Fibroblast of skin of back (primary cell): ENCODE measurements at places on chromosomes 4 and X.

DNA sequence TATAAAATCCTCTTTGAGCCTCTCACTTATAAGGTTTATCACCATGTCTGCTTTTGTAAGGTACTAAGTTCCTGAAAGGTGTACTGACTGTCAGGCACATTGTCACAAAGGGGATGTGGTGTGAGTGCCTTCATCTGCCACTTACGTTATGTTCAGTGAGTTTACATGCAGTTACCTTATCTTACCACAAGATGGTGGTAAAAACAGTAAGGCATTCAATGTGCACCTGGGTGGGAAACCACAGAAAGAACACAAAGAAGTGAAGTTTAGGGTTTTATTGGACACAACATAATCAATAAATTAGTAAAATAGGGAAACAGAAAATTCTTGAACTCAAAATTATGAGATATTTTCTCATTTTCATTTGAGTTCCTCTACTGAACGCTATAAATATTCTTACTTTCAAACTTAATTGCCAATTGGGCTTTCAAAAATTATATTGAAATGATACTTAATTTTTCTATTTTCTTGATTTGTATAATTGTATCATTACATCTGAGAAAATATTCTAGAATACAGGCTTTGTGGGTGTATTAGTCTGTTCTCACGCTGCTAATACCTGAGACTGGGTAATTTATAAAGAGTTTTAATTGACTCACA lies 650.8 kb downstream of the PCDH7 start:
- DNase-seq = peak; percentile 43

DNA sequence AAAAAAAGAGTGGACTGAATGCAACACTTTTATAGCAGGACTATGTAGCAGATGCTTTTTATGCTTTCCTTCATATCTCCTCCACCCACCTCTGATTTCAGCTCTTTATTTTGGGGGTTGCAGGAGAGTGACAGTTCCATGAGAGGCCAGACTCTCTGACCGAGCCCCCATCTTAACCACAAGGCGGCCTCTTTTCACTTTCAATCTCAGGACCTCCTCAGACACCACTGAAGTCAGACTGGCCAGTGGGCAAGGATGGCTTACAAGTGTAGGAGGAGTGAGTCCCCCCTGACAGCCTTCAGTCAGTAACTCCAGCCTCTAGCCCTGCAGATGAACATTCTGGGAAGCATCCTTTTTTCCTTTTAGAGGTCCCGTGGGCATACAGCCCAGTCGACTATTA lies 140.8 kb downstream of the FRAS1 start:
- no peak for DNase-seq

GRCh38 chr4:167014944-167015343 lies 219.3 kb downstream of the SPOCK3 start:
- DNase-seq = no peak

GRCh38 chr4:77913348-77913747 lies 50.7 kb downstream of the MRPL1 start:
- no peak for DNase-seq

DNA sequence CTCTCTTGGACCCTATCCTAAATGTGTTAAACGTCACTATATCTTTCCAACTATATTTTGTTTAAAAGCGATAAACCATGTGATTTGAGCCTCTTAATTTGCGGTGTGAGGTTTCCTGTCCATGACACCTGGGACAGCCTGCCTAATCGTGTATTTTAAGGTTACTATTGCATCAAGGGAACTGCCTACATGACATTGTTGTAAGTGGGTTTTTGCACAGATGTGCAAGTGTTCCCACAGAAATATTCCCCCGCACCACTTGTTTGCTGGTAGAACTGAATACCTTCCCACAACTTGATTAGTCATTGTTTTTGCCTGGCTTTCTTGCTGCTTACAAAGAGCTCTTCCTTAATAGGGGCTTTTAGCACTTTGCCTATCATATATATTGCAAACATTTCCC lies 5.1 kb upstream of the FAM184B start:
- no peak for DNase-seq

GRCh38 chrX:134258202-134258601 lies 21.2 kb downstream of the CCDC160 start:
- DNase-seq = no peak

DNA sequence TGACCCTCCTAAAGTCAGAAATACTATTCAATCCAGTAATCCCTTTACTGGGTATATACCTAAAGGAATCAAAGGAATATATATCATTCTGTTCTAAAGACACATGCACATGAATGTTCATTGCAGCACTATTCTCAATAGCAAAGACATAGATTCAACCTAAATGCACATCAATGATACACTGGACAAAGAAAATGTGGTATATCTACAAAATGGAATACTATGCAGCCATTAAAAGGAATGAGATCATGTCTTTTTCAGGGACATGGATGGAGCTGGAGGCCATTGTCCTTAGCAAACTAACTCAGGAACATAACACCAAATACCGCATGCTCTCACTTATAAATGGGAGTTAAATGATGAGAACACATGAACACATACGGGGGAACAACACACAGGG lies 306.0 kb upstream of the EPHA5 start:
- DNase-seq = no peak

GRCh38 chrX:69290292-69290691 lies 125.0 kb upstream of the PJA1 start:
- DNase-seq = no peak
